Thoracic aorta (tissue), 2 donors: ENCODE measurements at places on chromosomes 12 and 14.

- no peak for DNase-seq
These were observed 23.8 kb upstream of the COX6A1 start for GRCh38 chr12:120413901-120414695.

- no peak for DNase-seq
These were observed 33.3 kb upstream of the C2CD5 start for GRCh38 chr12:22577667-22578066.

GRCh38 chr14:93533842-93534241, 103.1 kb downstream of the UNC79 start:
- no peak for DNase-seq

- DNase-seq: no peak
These were observed 159.4 kb downstream of the TSPAN9 start for GRCh38 chr12:3236345-3237187.

- DNase-seq: peak; percentile 33
These were observed 63.8 kb upstream of the ACTN1 start for GRCh38 chr14:69042787-69043444.

GRCh38 chr14:105067140-105067968, 2.1 kb upstream of the GPR132 start:
- DNase-seq: no peak
